ENCODE measurements at places on chromosomes 7 and 10.

GRCh38 chr10:111075577-111076185, 1.1 kb upstream of the ADRA2A start:
- no peak for DNase-seq

DNA sequence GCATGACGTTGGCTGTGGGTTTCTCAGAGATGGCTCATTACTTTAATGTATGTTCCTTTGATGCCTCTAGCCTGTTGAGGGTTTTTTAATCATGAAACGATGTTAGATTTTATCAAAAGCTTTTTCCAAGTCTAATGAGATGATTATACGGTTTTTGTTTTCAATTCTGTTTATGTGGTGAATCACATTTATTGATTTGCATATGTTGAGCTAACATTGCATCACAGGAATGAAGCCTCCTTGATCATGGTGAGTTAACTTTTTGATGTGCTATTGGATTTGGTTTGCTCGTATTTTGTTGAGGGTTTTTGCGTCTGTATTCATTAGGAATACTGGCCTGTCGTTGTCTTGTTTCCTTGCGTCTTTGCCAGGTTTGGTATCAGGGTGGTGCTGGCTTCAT, 52.3 kb upstream of the PTPN12 start:
- no peak for DNase-seq

DNA sequence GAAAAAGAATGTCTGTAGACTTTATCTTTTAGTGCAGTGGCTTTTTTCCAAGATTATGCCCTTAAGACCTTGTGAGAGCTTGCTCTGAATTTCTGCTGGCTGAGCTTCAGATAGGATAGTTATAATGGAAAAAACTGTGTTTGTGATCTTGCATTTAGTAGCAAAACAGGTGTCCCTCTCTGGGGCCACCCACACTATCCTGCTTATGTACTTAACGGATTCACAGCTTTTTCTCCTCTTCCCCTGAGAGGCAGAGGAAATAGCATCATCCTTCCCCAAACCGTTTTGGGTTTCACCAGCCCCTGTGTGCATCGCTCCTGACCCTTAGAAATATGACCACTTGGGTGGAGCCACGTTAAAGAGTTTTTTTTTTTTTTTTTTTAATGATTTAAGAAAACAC, 101.2 kb downstream of the RAB18 start:
- DNase-seq: no peak

DNA sequence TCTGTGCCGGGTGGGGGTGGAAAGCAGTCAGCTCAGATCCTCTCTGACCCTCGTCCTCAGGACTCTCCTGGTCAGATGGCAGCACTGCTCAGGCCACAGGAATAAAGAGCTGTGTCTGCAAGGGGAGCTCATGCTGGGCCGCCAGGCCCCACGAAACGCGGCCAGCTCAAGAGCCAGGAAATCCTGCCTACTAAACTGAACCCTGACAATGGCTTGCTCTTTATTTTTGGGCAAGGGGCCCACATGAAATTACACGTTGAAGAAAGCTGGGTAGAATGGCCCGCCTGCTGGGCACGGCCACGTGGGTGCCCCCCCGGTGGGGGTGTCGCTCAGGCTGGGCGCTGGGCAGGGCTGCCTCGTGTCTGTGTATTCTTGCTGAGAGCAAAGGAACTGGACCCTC, 103.0 kb downstream of the ITIH5 start:
- no peak for DNase-seq

- DNase-seq: peak; percentile 67
Observed at GRCh38 chr7:105295596-105296352, 92.9 kb downstream of the SRPK2 start.

GRCh38 chr7:43602256-43602655, 19.3 kb downstream of the STK17A start:
- DNase-seq: no peak

GRCh38 chr7:112019932-112020331, 186.3 kb downstream of the DOCK4 start:
- DNase-seq: no peak

GRCh38 chr7:122584676-122585251, 114.2 kb downstream of the RNF133 start:
- no peak for DNase-seq

DNA sequence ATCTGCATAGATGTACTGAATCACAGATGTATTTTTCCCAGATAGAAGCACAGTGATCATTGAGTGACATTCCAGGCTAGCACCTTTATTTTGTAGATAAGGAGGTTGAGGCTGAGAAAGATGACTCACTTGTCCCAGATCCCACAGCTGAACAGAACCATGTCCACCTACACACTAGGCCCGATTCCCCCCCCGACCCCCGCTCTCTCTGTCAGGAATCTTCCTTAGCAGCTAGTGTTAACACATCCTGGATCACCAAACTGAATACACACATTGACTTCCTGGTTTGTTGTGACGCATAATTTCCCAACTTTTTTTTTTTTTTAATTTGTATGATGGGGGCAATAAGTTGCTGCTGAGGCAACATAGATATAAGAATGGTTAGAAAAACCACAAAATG, 5.2 kb downstream of the SFMBT2 start:
- no peak for DNase-seq

DNA sequence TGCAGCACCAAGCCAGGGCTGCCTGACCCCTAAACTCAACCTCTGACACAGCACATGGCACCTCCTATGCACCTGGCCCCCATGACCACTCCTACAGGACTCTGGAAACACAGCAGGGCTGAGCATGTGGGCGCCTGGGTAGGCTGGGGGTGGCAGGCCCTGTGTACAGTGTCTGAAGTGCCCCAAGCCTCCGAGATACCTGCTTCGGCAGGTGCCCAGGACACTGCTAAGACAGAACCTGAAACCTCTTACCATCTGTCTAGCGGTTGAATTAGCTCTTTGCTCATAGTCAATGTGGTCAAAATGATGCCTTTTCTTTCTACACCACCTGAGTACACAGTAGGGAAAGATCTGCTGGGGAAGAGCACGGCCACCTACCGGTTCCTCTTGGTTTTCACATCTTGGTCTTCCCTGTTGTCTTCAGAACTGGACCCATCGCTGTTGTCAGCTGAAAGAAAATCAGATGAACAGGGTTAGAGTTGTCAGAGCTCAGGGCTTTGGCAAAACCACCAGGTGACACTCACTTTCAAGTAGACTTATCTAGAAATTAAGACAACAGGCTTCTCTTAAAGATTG, 177.4 kb downstream of the TCERG1L start:
- DNase-seq: no peak

DNA sequence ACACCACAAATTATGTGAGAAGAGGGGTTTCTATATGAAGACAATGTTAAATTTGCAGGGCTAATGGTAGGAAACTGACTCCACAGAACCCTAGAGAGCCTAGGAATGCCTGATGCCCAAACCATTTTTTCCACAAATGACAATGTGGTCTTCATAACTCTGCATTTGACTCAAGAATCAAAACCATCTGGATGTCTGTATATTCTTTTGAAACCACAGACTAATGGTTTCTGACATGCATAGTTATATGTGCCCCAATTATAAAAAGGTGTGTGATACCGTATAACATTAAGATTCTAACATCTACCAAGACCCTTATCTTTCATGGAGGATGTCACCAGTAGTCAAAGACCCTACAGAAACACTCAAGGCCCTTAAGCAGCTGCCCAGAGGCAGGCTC, 20.3 kb downstream of the SEC61G start:
- no peak for DNase-seq

DNA sequence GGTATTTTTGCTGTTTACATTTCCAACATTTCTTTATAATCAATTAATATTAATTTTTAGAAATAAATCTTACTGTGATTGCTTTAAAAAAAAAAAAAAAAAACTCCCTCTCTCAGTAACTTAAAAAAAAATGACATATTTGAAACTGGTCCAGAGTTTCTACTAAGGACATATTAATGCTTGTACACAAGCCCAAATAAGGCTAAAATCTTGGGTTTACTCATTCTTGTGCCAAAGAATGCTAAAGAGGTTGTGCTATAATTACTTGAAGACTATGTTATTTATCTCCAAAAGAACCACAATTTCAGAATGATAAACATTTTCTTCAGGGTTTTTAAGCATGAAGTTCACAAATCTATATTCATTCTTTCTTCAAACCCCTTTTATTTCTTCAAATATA, 39.4 kb upstream of the PHF14 start:
- no peak for DNase-seq

- no peak for DNase-seq
Observed at GRCh38 chr7:875051-875450, 1.3 kb upstream of the GET4 start.

- DNase-seq: no peak
Observed at GRCh38 chr7:159036916-159037605, 107.6 kb downstream of the VIPR2 start.

GRCh38 chr7:123749537-123749857, 694 bp upstream of the WASL start:
- no peak for DNase-seq

Data from Jurkat, Clone E6-1 (cell line).